T47D (cell line): ENCODE measurements at places on chromosomes 2 and 18.

- no peak for DNase-seq
These were observed 16.2 kb upstream of the MBD2 start for GRCh38 chr18:54240629-54241107.

DNA sequence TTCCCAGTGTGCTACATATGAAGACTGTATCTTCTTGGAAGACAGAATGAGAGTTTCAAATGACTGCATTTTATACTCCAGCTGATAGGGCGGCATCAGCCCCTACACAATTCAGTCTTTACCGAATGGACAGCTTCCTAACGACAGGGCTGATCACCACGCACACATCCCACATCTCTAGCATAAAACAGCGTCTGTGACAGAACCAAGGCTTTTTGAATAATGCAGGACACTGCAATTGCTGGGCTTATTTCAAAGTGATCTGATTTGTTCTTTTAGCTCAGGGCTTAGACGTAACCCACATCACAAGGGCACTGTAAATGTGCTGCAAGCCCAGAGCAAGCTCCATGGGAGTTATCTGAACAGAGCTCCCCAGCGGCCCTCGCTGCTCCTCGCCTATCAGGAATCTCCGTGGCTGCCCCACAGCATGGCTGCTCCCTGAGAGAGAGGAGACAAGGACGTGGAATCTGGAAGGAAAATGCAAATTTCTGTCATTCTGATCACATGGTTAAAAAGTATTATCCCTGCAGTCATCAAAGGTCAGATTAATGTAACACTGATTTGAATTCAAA is 158.5 kb upstream of the ALKAL2 start:
- DNase-seq = no peak

DNA sequence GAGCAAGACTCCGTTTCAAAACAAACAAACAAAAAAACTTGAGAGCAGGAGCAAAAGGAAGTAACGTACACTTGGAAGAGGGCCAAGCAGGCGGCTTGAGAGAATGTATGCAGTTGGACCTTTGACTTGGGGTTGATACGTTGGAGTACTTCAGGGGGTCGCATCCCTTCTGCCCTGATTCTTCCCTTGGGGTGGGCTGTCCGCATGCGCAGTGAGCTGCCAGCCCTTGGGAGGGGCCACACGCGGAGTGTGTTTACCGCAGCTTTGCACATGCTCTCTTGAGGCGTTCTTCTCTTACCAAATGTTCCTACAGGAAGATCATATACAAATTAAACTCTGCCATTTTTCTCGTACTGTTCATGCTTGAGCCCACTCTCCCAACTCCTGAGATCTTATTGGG is 38.1 kb upstream of the SOCS6 start:
- DNase-seq = peak; percentile 2

DNA sequence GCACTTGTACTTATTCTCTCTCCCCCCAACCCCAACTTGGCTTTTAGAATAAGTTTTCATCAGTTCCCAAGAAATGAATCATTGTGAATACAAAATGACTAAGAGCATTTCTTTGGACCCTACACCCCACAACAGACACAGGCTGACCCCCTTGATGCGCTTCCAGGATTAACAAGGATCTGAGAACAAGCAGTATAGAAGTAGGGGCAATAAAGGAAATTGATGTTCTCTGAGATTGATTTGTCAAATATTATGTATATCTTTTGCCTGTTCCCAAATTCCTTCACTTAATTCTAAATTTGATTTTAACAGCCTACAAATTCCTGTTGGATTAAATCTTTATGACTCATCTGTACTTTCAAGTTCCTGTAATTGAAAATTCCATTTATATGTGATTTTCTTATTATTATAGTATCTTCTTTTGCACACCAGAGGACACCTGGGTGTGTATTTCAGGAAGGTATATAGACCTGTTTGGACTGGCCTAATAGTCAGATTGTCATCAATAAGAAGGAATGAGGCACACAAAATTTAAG is 10.2 kb upstream of the PTPN4 start:
- DNase-seq = no peak

DNA sequence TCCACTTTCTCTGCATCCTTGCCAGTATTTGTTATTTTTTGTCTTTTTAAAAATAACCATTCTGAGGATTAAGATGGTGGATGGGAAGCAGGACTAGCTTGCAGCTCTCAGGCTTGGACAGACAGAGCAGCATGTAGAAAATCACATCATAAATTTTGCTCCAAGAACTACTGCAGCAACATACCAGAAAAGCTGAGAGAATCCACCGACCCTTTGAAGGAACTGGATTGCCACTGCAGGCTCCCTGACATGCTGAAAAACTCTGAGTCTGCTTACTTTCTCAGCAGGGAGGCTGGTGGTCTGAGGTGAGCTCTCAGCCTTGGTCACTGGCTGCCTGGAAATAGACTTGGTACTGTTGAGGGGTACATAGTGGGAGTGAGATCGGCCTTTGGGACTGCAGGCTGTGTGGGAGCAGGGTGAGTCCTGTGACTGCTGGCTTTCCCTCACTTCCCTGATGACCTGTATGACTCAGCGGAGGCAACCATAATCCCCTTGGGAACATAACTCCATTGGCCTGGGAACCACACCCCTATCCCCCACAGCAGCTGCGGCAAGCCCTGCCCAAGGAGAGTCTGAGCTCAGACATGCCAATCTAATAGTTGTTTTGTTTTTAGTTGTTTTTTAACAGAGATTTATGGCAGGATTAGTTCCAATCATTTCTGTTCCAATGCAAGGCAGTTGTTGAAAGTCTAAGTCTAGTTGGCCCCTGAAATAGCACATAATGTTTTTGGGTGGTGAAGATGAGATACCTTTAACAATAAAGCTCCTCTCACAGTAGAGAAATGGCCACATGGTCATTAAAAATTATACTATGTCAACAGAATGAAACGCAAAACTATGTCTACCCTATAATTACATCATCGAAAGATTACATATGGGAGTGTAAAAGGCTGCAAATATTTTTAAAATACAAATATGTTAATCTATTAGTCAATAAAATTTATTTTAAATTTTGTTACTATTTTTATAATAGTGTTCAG is 414.2 kb upstream of the CHAC2 start:
- no peak for DNase-seq

DNA sequence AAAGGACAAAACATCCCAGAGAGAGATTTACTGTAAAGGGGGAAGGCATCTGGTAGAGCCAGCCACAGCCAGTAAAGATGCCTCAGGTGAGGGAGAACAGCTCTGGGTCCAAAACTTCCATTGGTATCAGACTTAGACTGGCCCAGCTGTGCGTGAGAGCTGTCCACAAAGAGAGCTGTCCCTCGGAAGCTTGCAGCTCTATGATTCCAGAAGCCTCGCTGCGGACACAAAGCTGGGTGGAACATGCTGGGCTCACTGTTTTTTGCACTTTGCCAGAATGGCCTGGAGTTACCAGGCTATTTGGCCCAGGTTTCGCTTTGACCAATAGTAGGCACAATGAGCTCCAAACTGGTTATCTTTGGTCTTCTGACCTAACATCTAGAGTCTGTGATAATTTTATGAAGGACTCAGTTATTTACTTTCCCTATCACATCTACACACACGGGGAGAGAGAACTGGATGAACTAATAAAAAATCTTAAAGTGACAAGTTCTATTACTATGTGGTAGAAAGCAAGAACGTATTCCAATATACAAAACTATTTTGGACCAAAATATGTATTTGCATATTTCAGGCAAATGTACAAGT is 101.9 kb downstream of the DNER start:
- DNase-seq = no peak

- no peak for DNase-seq
These were observed 105.3 kb downstream of the PAX3 start for GRCh38 chr2:222193328-222193983.

GRCh38 chr18:70762812-70763211 is 474.0 kb downstream of the SOCS6 start:
- no peak for DNase-seq

DNA sequence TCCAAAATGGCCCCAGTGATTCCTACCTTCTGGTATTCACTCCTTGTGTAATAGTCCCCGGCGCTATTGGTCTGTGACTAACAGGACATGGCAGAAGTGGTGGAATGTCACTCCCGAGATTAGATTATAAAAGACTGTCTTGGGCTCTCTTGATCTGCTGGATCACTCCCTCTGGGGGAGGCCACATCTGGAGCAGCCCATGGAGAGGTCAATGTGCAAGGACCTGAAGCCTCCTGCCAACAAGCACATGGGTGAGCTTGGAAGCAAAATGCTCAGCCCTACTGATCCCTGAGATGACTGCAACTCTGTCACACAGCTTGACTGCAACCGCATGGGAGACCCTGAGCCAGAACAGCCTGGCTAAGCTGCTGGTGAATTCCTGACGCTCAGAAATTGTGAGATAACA is 94.3 kb upstream of the GLI2 start:
- no peak for DNase-seq

- no peak for DNase-seq
These were observed 63.6 kb upstream of the MGAT5 start for GRCh38 chr2:134190062-134190806.

DNA sequence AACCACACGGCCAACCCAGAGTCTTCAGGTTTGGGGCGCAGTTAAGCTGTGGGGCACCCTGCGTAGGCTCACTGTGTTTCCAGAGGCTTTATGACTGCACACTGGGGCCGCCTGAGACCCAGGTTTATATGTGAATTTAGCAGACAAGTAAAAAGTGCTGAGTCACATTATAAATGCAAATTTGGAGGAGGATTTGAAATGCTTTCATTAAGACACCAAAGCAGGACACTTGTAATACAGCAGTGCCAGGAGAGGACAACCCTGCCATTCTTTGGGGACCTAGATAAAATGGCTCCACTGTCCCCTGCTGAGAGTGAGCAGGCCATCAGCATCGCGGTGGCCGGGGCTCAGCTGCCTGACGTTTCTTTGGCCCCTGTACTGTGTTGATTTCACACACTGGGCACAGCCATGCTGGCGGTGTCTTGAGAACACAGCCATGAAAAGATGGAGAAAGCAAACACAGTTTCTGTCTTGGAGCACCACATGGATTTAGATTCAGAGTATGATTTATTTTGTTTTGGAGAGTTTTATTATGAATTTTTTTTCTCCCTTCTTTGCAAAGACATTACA is 10.2 kb downstream of the ACKR3 start:
- no peak for DNase-seq

DNA sequence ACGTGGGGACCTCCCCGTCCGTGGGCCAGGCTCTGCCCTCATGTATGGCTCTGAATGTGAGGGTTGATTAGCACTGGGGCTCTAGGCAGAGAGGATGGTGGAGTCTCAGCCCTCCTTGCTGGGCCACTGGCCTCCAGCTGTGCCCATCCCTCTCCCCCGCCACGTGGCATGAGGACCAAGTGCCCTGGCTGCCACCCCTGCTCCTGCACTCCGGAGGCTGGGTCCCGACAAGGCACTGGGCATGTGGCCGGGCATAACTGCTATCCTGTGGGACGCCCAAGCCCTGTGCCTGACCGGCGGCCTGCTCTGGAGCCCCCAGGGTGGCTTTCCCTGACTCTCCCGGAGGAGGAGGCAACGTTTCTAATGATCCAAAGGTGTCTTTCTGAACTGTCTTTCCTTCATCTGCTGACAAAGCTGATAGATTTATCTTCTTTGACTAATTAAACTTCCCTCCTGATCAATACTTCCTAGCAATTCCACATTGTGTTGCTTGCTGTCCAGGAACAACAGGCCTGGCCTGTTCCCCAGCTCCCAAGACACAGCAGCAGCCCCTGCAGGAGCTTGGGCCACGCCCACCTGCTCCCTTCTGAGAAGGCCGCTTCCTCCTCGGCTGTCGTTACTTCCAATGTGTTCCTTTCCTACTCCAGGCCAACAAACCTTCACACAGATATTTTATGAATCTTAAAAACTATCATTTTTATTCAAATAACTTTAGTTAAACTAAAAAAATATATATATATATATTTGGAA is 132.0 kb downstream of the SNTG2 start:
- no peak for DNase-seq

DNA sequence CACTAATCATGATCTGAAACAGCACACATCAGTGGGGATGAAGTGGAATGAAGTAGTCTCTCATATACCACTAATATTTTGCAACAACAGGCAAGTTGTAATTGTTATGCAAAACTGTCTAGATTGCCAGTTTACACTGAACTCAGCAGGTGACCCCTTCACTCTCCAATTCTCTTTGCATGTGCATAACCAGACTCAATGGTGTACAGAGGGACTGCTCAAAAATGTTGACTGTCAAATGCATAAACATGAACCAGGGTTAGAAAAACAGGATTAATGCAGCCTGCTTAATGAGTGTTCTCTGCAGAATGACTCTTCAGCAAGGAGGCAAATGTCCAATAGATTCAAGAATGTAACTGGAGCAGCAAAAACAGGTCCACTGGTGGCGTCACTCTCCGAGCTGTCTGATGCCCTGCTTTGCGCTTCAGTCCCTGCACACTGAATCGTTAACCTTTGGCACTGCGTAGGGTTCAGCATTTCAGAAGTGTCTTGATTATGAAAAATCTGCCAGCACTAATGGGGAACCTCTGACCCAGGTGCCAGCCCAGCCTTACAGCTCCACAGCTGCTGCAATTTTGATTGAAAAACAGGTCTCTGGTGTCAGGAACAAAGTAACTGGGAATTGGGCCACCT is 209.3 kb downstream of the TDRD15 start:
- no peak for DNase-seq

DNA sequence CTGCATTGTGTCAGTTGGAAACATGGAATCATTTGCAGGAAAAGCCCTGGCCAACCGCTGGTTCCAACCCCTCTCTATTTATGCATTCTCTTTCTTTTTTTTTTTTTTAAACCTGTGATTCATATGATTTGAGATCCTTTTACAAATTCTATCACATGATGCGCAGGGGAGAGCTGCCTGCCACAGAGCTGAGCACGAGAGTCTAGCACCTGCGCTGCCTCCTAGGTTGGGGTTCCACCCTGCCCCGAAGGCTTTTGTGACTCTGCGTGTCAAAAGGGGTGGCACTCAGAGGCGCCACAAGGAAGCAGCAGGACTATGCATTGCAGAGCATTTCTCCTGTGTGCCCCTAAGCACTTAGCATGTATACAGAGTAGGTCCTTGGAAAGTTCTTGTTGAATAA is 17.3 kb upstream of the ESPNL start:
- DNase-seq = no peak

DNA sequence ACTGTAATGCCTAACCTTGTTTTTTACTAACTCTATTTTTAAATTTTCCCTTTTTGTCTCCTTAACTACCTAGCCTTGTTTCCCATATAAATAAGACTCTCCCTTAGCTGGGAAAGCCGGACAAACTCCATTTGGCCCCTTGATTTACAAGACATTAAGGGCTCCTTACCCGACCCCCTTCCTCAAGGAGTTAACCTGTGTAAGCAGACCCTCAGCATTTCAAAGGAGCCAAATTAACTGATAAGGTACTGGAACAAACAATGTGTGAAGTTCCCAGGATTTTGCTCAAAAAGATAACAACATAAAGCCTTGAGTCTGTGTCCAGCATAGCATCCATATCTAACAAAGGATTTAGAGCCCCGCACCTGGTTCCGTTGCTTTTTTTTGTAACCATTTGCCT is 59.6 kb upstream of the C2orf15 start:
- DNase-seq = no peak

- no peak for DNase-seq
These were observed 8.0 kb downstream of the GNLY start for GRCh38 chr2:85702172-85702571.
